ENCODE measurements at places on chromosomes 3 and 15.

- no peak for DNase-seq
These were observed 212.7 kb upstream of the P2RY1 start for GRCh38 chr3:152621967-152622810.

DNA sequence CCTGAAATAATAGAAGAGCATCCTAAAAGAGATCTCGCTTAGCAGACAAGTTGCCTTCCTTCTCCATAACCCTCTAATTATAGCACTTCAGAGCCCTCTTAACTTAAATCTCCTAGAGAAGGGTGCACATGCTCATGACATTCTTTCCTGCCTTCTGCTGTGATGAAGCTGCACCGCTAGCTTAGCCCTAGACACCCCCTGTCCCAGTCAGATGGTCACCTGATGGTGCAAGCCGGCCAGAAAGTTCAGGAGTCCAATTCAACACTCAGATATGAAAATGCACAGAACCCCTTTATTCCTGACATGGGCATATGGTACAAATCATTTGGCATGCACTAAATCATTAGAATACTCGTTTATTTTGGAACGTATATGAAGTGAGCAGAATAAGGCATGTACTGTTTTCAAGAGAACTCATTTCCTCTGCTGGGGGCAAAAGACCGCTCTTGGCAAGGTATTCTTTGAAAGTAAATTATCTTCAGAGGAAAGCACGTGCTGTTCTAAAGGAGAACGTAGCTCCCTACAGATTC lies 420.4 kb upstream of the PROK2 start:
- no peak for DNase-seq

DNA sequence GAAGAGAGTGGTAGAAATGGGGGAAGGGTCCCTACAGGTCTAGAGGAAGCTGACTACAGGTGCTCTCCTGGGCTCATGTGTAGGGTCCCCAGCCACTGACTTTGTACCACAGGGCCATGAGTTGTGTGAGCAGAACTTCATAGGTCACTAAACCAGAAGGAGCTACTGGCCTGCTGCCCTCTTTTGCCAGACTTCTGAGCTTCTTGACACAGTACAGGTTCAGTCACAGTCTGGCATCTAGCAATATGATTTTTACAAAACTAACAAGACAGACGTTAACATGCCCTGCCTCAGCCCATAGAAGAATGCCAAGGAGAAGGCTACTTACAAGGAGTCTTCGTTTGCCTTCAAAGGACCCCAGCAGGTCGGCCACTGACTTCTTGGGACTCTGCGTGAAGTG lies 3.2 kb downstream of the CCDC80 start:
- no peak for DNase-seq

DNA sequence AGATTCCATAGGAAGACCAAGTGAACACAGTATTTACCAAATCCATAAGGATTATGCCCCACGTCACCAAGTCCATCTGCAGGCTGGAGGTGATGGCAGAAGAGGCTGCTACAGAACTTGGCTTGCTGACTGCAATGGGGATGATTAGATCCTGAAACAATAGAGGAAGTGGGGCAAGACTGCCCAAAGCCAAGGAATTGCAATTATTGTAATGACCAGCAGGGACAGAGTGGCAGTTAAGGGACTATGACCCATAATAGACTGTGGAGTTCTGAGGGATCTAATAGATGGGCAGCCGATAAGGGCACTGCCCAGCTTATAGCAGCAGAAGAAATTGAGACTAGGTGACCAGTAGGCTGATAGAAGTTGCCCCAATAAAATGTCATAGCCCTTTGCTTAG lies 108.4 kb downstream of the MINAR1 start:
- no peak for DNase-seq

DNA sequence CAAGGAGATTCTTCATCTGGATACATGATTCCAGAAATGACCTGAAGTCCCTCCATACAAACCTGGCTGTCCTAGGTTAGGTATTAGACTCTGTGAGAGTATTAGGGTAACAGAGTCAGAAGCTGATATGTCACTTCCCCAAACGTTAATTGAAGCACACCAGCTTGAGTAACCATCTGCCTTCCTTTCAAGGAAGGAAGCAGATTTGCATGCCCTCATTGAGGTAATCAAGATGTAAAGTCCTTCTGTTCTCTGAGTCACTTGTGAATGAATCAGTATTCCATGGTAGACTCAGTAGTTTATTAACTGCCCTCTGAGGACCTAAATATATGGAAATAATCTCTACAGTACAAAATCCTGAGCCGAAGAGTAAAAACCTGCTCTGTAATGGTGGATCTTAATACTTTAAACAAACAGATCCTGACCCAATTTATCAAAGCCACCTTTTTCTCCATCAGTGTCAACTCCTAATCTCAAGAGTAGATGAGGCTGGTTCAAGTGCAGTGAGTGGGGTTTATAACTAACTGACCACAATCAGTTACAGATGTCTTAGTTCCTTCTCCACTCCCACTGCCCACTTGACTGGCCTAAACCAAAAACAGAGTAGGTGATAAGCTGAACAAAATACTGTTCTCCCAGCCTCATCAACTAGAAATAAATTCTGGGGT lies 246.2 kb upstream of the CHRM5 start:
- DNase-seq, result no peak

DNA sequence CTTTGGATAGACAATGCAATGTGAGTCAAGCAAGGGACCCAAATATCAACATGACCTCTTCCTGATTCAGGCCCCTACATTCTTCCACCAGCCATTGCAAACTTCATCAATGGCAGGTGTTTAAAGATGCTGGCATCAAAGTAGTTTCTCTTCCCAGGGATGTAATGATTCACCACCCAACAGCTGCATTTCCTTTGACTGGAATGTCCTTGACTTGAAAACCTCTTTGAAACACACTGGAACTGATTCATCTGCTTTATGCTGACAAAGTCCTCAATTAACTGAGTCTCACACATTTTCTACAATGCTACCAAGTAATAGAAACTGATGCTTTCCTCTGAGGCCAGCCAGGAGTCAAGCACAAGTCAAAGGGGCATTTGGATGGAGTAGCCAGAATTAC lies 385.5 kb downstream of the GBE1 start:
- DNase-seq, result no peak

- no peak for DNase-seq
These were observed 99.4 kb upstream of the CTDSPL start for GRCh38 chr3:37762286-37762685.

GRCh38 chr3:59235634-59236012 lies 185.8 kb upstream of the CFAP20DC start:
- no peak for DNase-seq

DNA sequence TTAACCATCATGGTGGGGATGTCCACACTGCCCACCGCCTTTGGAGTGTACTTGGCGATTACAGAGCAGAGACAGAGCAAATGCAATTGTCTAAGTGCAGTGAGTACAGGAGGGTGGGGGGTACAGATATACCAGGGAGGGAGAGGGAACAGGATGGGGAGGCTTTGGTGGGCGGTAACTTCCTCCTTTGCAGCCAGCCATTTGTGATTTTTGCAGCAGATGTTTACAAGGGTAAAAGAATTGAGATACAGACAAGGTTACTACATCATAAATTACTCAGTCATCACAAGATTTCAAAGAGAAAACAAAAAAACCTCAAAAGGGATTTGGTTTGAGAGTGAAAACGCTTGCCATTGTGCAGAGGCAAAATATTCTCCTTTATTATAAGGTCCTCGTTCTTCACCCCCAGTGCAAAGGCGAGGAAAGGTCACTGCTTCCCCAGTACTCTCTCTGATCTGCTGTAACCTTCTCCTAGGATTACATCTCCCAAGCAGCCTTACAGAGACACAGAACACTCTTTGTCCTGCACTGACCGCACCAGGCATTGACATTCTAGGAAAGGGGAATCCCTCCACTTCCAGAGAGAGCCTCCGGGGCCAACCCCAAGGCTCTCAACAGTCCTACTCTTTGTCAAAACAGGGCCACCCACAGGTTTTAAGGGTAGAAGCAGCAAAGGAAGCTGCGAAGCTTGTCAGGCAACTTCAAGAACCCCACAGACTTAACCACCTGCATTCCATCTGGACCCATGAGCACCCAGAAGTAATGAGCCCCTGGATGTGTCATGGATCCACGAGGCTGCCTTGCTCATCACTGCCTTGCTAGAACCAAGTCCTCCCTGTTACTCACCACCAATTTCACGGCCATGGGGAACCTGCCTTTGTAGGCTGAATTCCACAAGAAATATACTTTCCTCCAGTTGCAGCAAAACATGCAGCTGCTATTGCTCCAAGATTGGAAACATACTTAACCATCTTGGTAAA lies 117.3 kb downstream of the ADAMTS17 start:
- no peak for DNase-seq

DNA sequence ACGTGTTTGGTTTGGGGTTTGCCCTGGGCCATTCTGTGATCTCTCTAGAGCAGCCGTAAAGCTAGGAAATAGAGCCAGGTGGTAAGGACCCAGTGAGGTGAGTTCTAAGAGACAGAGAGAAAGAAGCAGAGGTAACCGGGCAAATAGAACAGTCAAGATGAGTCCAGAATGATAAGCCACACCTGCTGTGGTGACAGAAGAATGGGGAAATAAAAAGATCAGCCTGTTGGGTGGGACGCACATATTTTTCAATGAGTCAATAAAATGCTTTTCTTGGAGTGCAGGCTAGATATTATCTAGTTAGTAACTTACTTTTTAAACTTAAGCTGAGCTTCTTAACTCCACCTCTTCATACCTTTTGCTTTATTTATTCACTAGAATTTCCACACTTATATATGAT lies 135.0 kb downstream of the NFKBIZ start:
- no peak for DNase-seq

DNA sequence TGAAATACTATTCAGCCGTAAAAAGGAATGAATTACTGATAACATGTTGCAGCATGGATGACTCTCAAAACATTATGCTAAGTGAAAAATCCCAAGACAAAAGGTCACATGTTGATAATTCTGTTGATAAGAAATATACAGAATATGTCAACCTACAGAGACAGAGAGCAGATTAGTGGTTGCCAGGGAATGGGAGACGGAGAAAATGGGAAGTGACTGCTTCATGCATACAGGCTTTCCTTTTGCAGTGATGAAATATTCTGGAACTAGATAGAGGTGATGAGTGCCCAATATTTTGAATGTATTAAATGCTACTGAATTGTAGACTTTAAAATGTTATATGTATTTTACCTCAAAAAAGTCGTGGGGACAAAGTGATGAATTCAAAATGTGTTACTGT lies 56.2 kb downstream of the ABHD2 start:
- DNase-seq, result no peak

All from muscle of back (tissue), 13 donors.